ENCODE measurements at places on chromosomes 6 and 20. TPM values are rescaled to one million over a fixed set of nuclear protein-coding genes. Genes with fewer than 3 reads are reported as not detected.

The RIPPLY2 gene
- total RNA-seq, result not detected

The RUNX2 gene
- total RNA-seq, result 43.4 TPM

The OPRM1 gene
- total RNA-seq, result not detected

The CLPSL1 gene
- total RNA-seq, result not detected

The PHACTR2 gene
- total RNA-seq, result 41.5 TPM

DNA sequence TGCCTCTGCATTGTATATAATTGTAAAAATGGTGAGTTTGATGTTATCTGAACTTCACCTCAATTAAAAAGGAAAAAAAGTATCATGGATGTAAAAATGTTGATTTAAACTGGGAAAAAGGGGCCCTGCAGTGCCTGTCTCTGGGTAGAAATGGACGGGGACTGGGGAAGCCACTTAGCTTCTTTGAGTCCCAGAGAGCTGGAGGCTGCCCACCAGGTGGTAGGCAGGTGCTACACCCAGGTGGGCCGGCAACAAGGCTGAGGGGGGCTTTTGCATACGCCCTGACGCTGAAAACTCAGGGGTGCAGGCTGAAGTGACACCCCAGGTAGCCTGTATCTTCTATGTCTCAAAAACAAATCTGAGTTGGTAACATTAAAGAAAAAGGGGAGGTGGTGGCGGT is 118.2 kb downstream of the SULF2 start:
- DNase-seq, result no peak

DNA sequence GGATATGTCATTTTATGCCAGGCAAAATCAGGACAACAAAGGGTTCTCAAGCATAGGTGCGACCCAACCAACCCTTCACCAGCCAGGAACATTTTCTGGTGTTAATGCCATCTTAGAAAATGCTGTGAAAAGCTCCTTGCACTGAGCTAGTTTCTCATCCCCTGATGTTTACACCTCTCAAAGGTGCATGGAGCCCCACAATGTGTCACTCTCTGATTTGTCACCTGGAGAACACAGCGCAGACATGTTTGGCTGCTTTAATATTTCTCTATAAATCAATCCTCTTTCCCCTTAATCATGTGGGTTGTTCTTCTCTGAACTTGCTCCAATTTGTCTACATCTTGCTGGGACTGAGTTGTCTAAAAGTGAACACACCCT is 244.3 kb downstream of the TSHZ2 start:
- DNase-seq, result no peak

DNA sequence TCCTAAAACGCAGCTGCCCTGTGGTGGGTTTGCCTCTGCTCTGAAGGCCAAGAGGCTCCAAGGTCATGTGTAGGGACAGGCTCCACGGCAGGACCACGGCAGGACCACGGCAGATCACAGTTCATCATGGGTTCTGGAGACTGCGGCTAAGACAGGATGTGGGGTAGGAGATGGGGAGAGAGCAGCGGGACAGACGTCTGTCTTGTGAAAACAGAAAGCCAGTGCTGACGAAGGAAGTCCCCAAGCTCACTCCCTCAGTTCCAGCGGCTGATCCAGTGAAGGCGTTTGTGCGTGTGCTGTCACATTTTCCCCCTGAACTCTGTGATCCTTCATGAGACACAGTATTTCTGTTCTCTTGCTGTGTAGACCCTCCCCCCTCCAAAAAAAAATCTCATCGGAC is 67.9 kb upstream of the PTGIS start:
- DNase-seq, result no peak

DNA sequence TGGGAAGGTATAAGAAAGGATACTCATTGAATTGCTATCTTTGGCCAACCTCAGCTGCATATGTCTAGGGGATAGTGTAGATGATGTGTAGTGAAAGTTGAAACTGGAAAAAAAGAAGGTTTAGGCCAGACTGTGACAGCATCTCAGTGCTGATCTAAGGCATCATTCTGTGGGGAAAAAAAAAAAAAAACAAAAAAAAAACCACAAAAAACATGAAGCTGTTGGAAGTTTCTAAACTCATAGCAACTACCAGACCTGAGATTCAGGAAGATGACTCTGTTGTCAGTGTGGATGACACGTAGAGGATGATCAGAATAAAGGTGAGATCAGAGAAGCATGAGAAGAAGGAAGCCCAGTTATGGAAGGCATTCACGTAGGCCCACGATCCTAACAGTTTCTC is 100.8 kb upstream of the CNKSR3 start:
- DNase-seq, result no peak

DNA sequence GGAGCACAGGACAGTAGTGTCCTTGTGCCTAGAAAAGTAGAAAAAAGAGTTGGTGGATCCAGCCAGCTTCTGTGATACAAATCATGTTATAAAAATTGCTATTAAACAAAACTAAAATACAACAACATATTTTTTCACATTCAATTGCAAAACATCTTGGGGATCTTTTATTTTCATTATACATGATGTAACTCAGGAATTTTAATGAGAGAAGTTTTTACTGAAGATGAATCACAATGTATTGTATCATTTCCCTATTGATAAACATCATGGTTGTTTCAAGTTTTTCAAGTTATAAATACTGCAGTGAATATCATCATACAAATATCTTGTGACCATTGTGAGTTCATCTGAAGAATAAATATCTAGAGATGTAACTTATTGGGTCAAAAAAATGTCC is 608.0 kb downstream of the PHF3 start:
- DNase-seq, result no peak

DNA sequence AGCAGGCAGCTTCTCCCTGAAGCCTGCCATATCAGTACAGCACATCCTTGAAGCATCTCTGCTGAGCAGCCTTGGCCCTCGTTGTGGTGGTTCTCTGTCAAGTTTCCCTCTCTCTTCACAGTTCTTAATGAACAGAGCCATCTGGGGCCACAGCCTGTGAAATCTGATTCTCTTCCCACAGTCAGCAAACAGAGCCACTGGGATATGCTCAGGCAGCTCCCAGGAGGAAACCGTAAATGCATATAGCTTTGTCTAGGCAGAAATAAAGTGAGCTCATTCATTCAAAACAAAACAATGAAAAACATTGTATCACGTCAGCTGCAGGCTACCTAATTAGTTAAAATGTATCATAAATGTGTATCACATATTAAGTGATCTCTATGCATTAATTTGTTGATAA is 80.3 kb downstream of the TBC1D7 start:
- DNase-seq, result no peak

DNA sequence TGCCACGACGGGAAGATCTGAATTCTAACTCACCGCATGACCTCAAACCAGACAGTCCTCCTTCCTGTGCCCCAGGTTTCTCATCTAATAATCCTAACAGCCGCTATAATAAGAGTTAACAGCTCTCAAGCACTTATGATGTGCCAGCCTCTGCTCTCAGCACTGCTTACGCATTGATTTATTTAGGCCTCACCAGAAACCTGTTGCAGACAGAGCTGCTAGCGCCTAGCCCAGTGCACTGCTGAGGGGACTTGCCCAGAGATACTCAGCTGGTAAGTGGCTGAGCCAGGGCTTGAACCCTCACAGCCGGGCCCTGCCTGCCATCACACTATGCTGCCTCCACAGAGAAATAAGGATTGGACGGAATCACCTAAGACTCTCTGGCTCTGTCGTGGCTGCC is 37.7 kb downstream of the GRM4 start:
- DNase-seq, result no peak

DNA sequence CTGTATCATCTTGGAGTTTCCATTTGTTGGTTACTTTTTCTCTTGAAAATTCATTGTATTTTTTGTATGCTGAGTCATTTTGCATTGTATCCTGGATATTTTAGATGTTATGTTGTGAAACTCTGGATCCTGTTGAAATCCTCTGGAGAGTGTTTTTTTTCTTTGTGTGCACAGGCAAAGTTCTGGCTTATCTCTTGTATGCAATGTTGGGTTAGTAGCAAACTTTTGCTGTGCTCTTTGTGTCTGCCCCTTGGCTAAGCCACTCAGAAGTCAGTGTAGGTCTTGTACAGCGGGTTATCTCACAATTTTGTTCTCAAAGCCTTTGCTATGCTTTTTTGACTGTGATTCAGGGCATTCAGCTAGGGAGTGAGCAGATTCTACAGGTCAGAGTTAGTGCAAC is 29.1 kb upstream of the LMBRD1 start:
- no peak for DNase-seq

DNA sequence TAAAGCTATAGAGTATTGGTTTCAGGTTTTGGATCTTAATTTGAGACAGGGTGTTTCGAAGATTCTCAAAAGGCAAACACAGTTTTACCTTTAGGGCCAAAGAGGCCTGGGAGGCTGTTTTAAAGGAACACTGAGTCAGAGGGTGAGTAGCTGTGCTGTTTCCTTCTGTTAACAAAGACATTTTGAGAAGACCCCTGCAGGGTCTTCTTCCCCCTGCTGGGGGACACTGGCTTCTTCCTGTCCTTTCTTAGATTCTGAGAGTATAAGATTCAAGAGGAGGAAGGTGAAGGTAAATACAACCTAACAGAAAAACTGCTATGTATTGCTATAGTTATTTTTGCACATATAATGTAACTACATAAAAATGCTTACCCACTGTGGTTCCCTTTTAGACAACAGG is 19.0 kb downstream of the HS3ST5 start:
- no peak for DNase-seq

DNA sequence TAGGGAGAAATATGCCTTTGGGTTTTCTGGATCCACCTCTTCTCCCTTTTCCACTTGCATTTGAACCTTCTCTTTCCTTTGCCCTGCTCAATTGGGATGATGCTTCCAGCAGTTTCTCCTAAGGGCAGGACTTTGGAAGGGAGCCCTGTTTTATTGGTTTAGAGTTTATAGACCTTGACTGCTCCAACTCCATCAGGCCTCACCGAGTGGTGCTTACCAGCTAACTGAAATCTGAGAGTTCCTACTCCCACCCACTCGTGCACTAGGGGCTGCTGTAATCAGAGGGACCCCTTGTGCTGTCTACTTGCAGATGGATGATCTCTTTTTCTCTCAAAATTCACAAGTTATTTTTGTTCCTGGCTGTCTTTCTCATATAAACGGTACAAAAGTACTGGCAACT is 121.3 kb upstream of the SLC22A16 start:
- DNase-seq, result no peak

Measured in activated CD4-positive, alpha-beta memory T cell treated with anti-CD3 and anti-CD28 coated beads, Interleukin-2, amount 10 ng/mL, durations not matched to agents 7 days and 5 days (primary cell).